ENCODE measurements at places on chromosomes 6 and 20. TPM values are rescaled to one million over a fixed set of nuclear protein-coding genes. Genes with fewer than 3 reads are reported as not detected.

- DNase-seq: no peak
These were observed 64.1 kb downstream of the TFAP2C start for GRCh38 chr20:56693217-56693616.

DNA sequence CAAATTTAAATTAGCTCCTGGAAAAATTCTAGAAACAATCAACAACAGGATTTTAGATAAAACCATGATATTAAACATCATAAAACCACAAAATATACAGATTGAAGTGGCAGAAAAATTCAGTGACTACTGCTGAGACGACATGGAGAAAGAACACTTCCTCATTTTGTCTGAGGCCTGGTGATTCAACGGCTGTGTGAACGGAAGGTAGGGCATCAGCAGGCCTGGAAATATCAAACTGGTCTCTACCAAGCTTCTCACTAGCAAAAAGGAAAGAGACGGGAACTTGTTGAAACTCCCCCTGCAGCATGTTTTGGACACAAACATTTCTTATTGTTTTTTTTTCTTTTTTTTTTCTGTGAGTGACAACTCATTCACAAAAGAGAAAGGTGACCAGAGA lies 58.0 kb upstream of the AHI1 start:
- no peak for DNase-seq

DNA sequence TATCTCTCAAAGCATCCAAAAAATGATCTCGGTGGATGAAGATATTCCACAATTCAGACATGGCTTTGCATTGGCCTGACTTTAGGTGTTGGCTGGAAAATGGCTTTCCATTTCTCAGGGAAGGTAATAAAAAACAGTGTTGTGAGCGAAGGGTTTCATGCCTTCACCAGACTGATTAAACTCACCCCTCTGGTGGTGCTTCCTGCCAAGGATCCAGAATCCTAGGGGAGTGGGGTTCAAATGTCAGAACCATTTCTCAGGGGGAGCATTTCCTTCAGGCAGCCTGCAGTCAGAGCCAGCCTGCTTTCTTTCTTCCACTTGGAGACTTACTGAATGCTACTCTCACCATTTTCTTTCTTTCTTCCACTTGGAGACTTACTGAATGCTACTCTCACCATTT lies 45.7 kb upstream of the SMIM28 start:
- DNase-seq: no peak

The CCN6 gene
- 2.8 TPM for polyA plus RNA-seq

The IRAK1BP1 gene
- polyA plus RNA-seq: 13.3 TPM

The NRN1 gene
- 5.3 TPM for polyA plus RNA-seq

All from right renal pelvis (tissue), 4 donors.